ENCODE measurements at places on chromosomes 3 and 15.
A peak's percentile ranks its signal among the peaks of the same experiment; 100 is the strongest.

DNA sequence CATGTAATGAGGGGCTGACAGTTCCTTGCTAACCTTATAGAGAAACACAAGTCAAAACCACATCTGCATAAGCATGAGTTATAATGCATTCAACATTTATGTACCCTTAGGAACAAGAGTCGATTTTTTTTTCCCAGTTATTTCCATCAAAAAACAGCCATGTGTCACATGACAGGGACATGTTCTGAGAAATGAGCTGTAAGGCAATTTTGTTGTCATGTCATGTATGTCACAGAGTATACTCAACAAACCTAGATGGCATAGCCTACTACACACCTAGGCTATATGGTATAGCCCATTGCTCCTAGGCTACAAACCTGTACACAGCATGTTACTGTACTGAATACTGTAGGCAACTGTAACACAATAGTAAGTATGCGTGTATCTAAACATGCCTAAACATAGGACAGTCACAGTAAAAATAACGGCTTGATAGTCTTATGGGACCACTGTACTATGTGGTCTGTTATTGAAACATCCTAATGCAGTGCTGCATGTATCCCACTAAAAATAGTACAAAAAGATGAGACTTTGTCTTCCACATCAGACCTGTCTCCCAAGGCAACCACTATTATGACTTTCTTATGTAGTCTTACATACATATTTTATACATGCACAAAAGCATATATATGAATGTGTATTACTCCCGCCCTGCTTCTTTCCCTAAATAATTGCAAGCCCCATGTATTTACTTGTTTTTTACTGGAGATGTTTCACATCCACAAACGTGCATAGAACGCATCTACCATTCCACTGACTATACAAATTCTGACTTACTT lies 34.9 kb downstream of the LINS1 start:
- no peak for DNase-seq

DNA sequence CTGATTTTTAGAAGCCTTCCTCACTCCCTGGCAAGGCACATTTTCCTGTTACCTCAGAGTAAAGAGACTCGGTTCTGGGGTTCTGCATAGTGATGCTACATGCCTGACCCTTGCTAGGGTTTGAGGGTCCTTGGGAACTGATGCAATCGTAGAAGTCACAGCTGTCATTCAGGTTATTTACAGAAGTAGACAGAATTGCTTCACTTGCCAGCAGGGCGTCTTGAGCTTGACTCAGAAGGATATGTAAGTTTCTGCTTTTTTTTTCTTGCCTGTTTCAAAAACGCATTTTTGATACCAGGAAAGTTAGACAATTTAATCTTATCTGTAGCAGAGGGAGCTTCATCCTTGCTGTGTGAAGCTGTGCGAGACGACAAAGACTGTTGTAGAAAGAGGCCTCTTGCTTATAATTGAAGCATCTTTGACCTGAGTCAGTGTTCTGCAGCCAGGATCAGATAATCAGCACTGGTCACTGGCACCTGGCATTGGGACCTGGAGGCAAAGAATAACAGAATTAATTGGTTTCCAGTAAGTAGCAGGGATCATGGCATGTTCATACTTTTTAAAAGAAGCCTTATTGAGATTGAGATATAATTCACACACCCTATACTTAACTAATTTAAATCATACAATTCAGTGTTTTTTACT lies 24.8 kb downstream of the CACNA1D start:
- no peak for DNase-seq

- DNase-seq = no peak
Measured at GRCh38 chr3:72340476-72341379, 507.5 kb downstream of the SHQ1 start.

DNA sequence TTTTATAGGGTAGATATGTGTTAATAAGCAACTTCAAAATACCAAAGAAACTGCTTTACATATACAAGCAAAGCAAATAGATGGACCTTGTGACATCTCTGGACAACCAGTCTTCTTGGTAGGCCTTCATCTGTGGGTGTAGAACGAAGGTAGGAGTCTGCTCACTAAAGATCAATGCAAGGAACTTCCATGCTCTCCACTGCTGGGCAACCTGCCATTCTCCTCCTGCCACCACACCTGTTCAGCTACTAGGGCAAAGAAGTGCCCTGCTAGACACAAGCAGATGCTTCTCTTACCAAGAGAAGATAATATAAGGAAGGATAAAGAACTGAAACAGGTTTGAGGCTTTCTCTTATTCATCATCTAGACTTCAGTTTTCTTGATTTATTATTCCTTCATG lies 12.6 kb downstream of the PPARG start:
- DNase-seq = no peak

DNA sequence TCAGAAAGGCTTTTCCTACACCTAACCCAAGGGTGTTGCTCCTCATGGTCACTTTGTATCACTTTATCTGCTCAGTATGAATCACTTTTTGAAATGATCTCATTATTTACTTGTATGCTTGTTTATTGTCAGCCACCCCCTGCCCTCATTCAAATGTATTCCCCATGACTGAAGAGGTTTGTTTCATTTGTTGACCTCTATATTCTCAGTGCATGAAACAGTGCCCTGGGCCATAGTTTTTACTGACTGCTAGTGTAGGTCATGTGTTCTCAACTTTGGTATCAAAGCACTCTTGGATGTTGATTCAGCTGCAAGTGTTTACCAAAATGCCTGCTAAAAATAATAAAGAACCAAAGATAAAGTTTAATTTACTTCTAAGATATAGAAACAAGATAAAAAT lies 381.7 kb upstream of the ARPP21 start:
- no peak for DNase-seq

- DNase-seq = peak; percentile 34
Measured at GRCh38 chr3:44862226-44862637, 520 bp downstream of the TMEM42 start.

DNA sequence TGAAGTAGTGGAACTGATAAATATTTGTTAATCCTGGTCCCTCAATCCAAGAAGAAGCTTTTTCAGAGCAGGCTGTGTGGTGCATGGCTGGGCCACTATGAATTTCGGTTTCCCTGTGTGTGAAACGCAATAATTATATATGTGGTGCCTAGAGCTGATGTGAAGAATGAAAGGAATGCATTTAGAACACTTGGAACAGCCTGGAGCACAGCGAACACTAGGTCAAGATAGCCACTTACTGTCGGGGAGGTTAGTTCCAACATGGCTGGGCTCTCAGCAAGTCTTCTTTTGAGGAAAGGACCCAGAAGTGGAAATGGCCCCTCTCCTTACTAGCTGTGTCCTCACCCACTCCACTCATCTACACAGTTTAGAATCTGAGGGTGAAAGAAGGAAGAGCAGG lies 245.7 kb downstream of the FHIT start:
- DNase-seq = no peak

GRCh38 chr15:85543741-85544155 lies 163.3 kb downstream of the AKAP13 start:
- DNase-seq = no peak

GRCh38 chr15:67186688-67187087 lies 67.8 kb downstream of the AAGAB start:
- DNase-seq = no peak

DNA sequence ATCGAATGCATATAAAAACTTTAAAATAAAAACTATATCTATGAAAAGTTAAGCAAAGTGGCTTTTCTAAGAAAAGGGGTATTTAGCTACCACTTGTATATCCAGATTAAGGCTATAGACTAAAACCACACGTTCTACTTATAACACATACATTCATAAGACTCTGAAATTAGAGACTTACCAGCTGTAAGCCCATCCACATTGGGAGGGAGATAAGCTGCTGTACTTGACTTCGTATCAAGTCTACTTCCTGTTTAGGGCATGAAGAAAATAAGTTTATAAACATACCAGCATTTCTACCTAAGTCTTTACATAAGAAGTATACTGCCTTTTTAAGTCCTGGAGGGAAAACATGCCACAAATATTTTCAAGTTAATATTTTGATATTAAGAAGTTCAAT lies 27.7 kb downstream of the AQR start:
- no peak for DNase-seq

DNA sequence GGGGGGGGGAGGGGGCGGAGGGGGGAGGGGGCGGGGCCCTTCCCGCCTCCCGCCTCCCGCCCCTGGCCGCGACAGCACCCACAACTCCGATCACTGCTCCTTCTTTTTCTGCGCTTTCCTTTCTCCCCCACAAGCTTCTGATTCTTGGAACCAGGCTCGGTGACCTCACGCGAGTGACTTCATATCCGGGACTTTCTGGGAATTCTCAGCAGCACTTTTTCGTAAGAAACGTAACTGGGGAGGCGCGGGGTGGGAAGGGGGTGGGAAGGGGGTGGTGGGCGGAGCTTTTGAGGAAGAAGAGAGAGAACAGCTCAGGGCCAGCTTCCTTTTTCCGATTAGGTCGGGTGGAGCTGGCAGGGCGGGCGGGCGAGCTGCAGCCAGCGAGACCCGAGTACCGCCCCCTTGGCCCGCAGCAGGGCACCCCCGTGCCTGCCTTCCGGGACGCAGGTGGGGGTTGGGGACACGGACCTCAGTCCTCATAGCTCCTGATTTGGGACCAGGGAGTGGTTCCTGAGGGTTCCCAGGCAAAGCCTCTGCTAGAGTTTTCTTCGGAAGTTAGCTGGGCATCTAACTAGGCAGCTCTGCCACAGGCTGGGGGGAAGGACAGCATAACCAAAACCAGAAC lies 14.6 kb downstream of the XIRP1 start:
- DNase-seq = peak; percentile 92

DNA sequence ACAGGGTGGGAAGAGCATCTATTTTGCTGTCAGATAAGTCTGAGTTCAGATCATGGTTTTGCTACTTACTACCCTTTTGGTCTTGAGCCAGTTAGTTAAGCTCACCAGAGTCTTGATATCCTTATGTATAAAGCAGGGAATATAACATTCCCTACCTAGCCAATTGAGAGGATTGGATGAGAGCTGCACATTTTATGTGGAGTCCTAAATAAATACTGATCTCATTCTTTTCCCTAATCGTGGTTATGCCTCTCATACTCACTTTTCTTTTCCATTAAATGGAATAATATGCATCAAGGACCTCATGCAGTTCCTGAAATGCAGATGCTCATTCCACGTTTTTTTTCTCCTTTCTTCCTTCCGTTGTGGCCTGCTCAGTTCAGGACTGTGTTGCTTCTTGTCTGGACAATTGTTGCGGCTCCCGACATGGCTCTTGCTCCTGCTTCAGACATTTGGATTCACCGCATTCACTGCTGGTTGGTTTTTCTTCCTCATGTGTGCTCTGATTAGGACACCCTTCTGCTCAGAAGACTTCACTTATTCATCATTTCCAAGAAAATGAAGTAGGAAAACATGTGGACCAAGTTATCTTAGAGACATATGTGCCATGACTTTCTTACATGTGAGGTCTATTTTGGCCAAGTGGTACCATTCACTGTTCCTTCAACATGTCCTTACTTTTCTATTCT lies 90.2 kb downstream of the NFKBIZ start:
- peak; percentile 60 for DNase-seq

DNA sequence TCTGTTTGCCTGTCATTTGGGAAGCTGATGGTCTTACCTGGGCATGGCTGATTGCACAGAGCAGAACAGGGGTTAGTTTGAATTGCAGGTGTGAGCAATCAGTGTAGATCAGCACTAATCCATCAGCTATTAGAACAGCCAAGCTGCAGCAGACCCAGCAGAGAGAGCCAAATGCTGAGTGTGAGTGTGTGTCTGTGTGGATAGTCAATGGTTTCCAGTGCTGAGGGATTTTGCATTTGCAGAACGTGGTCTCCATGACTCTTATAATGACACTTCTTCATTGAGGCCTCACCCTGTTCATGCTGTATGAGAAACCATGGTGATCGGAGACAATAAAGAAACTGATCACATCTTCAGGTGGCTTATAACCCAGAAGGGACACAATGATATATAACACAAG lies 312.1 kb downstream of the SOX2 start:
- no peak for DNase-seq

DNA sequence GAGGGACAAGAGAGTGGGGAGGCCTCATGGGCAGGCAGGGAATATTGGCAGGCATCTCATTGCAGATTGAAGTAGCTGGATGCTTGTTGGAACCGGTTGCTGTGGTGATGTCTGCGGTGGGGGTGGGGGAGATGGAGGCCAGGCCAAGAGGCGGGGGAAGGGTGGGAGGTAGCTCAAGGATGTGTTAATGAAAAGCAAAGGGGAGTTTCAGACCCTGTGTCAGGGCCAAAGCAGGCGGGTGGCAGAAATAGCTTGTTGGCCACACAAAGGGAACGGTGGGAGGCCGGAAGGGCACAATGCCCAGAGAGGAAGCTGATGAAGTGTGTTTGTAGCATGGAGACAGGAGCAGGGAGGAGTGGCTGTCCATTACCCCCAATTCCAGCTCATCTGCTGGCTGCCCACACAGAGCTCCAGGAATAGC lies 28.0 kb downstream of the CCDC33 start:
- no peak for DNase-seq

GRCh38 chr3:11145888-11146287 lies 8.4 kb upstream of the HRH1 start:
- peak; percentile 97 for DNase-seq

DNA sequence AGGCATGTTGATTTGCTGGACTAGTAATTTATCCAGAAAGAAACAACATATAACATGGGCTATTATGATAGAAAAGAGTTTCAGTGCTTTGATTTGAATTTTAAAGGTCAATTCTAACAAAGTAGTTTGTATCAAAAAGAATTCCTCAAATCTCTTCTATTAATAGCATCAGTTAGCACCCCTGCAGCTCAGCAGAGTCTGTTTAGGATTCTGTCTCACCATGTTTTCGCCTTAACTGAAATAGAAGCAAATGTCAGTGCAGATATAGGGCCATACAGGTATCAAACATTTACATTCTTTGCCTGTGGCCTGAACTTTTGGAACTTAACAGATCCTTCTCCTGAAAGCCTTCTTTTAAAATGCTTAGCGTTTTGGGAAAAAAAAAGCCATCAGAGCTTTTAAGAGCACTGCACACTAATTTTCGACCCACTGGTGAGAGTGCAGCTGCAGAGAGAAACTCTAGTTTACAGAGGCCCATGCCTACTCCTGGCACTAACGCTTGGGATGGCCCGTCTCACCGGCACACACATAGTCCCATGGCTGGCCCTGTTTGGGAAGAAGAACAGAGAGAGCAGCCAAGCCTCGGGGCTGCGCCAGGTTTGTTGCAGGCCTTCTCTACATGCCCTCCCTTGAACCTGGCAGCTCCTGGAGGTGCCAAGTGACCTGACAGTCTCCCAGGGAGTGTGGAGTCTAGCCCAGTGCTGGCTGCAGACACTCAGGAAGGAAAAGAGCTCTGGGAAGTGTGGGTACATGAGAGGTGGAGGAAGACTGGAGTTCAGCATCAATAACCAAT lies 9.9 kb upstream of the PAQR9 start:
- no peak for DNase-seq

DNA sequence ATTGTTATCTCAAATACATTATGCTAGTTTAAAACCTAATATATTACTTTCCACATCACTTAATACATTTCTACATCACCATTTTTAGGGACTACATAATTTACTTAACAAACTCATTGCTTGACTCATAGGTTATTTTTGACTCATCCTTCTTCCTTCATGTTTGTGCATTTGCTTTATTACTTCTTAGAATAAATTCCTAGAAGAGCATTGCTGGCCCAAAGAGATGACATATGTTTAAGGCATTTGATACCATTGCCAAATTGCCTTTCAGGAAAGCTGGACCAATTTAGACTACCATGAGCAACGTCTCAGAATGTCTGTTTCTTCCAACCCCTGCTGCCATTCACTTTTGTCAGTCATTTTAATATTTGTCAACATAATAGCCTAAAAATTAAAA lies 905.8 kb downstream of the IGSF11 start:
- peak; percentile 73 for DNase-seq
